ENCODE measurements at places on chromosomes 3 and 15. TPM values are rescaled to one million over a fixed set of nuclear protein-coding genes. Genes with fewer than 3 reads are reported as not detected.

Gene ECE2
- total RNA-seq = not detected

Gene ARGFX
- not detected for total RNA-seq

Gene CSPG5
- 0.25 TPM for total RNA-seq

Gene NFKBIZ
- total RNA-seq = 56.8 TPM

Gene CX3CR1
- under 0.01 TPM for total RNA-seq

Gene BFSP2
- not detected for total RNA-seq

Gene SETD2
- total RNA-seq = 33.8 TPM

Gene SLC6A1
- total RNA-seq = under 0.01 TPM

Gene CGNL1
- 3.3 TPM for total RNA-seq

Gene KCNMB2
- not detected for total RNA-seq

Gene TSPAN3
- total RNA-seq = 232 TPM

Gene POLQ
- 7.0 TPM for total RNA-seq

Gene NPAP1
- total RNA-seq = not detected

Gene ROBO2
- total RNA-seq = 3.2 TPM

Gene POTEB2
- not detected for total RNA-seq

Gene ITIH4
- 4.8 TPM for total RNA-seq

Gene C3orf20
- 0.13 TPM for total RNA-seq

Gene CRYGS
- total RNA-seq = 1.1 TPM

Gene DPPA4
- total RNA-seq = not detected

Gene PCOLCE2
- total RNA-seq = 586 TPM

Gene SGO1
- 4.6 TPM for total RNA-seq
